ENCODE measurements at places on chromosomes 6 and 20.

DNA sequence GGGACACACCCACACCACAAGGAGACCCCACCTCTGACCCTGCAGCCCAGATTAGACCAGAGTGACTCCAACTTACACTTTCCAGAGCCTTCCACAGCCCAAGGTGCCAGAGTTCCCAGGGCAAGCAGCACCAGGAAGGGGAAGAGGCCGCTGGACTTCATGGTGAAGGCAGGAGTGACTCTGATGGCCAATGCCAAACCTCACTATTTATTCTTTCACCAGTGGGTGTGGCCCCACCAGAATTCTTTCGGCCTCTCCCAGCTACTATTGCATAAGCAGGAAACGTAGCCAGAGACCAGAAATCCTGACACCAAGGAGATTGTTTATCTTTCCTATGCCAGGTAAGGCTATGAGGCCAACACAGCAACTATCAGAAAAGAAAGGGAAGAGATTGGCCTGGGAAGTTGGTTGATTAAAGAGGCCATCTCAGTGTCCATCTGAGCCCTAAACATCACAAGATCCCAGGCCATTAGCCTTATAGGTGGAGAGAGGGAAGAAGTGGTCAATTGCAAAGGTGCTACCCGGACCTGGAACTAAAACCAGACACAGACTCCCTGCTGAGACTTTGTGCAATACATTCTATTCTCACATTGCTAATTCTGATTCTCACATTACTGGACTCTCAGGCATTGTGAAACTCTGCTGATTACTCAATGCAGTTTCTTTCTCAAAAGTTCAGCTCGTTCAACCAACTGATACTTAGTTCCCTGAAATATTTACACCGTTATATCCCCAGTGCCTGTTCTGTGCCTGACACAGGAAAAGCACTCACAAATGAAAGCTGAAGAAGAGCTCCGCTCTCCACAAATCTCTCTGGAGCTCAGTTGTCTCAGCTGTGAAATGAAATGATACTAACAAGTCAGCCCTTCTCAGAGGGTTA lies at the start of gene SLPI:
Gene SLPI, minus strand, starts transcription at position 182 of the 880 bp plus-strand sequence. Its CDS starts 21 bp downstream, at position 161.
- H3K4me3 ChIP-seq, result no peak within 1 kb of the TSS
- no peaks in the 10 kb centered on the region for H3K4me1 ChIP-seq
- H3K36me3 ChIP-seq, result no peaks in the 10 kb centered on the region
- DNase-seq, result no peak
- peaks cover 40% of the 10 kb centered on the region for H3K27me3 ChIP-seq

DNA sequence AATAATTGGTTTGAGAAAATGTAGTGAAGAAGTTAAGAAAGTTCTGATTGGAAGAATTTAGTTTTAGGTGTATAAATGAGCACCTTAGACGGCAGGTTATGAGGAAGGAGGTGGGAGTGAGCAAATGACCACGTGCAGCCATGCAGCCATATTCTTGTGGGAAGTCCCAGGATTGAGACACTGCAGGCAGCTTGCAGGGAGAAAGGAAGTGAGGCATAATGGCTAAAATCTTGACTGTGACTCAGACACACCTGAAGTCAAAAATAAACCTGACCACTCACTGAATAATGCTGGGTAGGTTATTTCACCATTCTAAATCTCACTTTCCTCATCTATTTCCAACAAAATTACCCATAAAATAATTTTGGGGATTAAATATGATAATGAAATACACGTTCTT lies 16.6 kb downstream of the DSE start:
- H3K27ac ChIP-seq, result no peak overlapping the region
- no peak for DNase-seq
- H3K4me1 ChIP-seq, result peaks cover 4% of the 10 kb centered on the region
- H3K36me3 ChIP-seq, result no peaks in the 10 kb centered on the region

- H3K4me1 ChIP-seq, result peaks cover 19% of the 10 kb centered on the region
- no peak overlapping the region for H3K4me3 ChIP-seq
- no peaks in the 10 kb centered on the region for H3K27me3 ChIP-seq
- H3K27ac ChIP-seq, result no peak overlapping the region
- H3K36me3 ChIP-seq, result peaks cover 2% of the 10 kb centered on the region
Measured at GRCh38 chr6:136728976-136729515, 63.2 kb downstream of the MAP3K5 start.

DNA sequence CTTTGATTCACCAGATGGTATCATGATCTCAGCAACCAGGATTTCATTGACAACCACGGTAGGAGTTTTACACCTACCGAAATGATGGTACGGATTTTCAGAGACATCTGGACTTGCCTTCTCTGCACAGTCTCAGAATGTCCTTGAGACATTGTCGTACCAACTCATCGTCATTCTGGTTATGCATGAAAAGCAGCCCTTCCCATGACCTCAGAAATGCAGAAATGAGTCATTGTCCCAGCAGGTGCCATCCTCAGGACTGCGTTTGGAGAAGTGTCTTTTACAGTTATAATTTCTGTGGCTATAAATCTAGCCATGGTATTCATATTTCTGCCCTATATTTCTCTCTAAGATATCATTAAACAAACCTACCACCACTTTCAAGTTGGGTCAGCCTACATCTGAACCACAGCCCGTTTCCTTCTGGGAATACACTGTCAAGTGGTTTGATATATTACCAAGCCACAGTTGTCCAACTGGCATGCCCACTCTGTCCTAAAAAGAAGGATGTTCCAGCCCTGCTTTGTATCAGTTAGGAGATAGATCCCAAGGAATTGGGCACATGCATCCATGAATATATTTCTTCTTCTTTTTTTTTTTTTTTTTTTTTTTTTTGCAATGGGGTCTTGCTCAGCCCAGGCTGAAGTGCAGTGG lies 7.5 kb upstream of the BFSP1 start:
- H3K27me3 ChIP-seq, result peaks cover 8% of the 10 kb centered on the region
- no peaks in the 10 kb centered on the region for H3K4me1 ChIP-seq

GRCh38 chr6:33952016-33952415 lies 148.2 kb upstream of the MLN start:
- no peak for DNase-seq
- H3K4me1 ChIP-seq, result peaks cover 6% of the 10 kb centered on the region
- no peaks in the 10 kb centered on the region for H3K36me3 ChIP-seq
- no peak overlapping the region for H3K27ac ChIP-seq
- H3K4me3 ChIP-seq, result no peak overlapping the region

GRCh38 chr20:57662456-57663240 lies 42.4 kb upstream of the ZBP1 start:
- no peaks in the 10 kb centered on the region for H3K27me3 ChIP-seq
- no peak overlapping the region for H3K4me3 ChIP-seq
- H3K4me1 ChIP-seq, result peaks cover 39% of the 10 kb centered on the region
- H3K27ac ChIP-seq, result peak overlapping the region; percentile 52

DNA sequence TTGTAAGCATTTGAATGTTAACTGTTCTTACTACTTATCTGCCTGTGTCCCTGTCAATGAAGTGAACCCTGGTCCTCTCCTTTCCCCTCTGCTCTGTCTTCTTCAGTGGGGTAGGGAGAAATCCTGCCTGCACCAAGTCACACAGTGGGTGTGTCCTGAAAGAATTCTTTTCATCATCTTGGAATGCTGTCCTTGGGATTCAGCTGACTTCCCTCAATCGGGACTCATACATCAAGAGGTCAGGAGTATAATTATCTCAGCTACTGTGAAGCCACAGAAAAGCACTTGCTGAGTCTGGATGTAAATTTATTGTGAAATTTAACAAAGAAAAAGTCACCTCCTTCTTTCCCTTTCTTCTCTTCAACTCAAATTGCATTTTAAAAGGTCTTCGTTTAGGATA lies 328.5 kb downstream of the SOX4 start:
- peaks cover 2% of the 10 kb centered on the region for H3K4me1 ChIP-seq
- H3K27ac ChIP-seq, result no peak overlapping the region
- DNase-seq, result no peak
- no peaks in the 10 kb centered on the region for H3K36me3 ChIP-seq
- no peak overlapping the region for H3K4me3 ChIP-seq

DNA sequence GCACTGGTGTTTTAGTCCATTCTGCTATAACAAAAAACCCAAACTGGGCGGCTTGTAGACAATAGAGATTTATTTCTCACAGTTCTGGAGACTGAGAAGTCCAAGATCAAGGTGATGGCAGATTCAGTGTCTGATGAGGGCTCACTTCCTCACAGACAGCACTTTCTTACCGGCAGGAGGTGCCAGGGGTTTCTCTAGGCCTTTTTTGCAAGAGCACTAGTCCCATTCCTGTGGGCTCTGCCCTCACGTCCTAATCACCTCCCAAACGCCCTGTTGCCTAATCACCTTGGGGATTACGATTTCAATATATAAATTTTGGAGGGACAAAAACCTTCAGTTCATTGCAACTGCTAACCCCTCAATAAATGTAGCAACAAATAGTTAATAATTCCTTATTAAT lies 140.0 kb upstream of the SGK1 start:
- H3K36me3 ChIP-seq, result no peaks in the 10 kb centered on the region
- H3K4me1 ChIP-seq, result no peaks in the 10 kb centered on the region
- no peak overlapping the region for H3K4me3 ChIP-seq

DNA sequence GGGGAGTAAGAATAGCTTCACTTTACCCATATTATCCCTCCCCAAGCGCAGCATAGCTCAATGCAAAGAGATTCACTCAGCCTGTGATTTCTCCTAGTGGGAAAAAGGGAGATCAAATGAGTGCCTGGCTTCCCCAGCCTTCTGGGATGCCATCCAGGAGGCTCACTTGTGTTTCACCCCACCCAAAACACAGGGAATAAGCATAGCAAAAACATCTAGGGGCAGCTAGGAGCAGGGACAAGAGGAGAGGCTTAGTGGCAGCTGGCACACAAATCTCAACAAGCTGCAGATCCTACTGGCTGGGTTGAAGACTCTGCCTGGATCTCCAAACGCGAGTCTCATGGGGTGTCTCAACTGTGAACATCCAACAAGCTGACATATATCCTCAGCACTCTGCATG lies 715.8 kb downstream of the RNF144B start:
- no peaks in the 10 kb centered on the region for H3K4me1 ChIP-seq
- H3K4me3 ChIP-seq, result no peak overlapping the region
- no peak for DNase-seq
- no peaks in the 10 kb centered on the region for H3K27me3 ChIP-seq

- H3K27me3 ChIP-seq, result no peaks in the 10 kb centered on the region
- H3K4me1 ChIP-seq, result peaks cover 32% of the 10 kb centered on the region
- DNase-seq, result no peak
- H3K36me3 ChIP-seq, result no peaks in the 10 kb centered on the region
- H3K27ac ChIP-seq, result no peak overlapping the region
Measured at GRCh38 chr6:90466154-90466940, 120.5 kb downstream of the MAP3K7 start.

- H3K27me3 ChIP-seq, result peaks cover 28% of the 10 kb centered on the region
- DNase-seq, result no peak
- H3K4me1 ChIP-seq, result no peaks in the 10 kb centered on the region
Measured at GRCh38 chr6:46234156-46234556, 63.4 kb upstream of the ENPP5 start.

DNA sequence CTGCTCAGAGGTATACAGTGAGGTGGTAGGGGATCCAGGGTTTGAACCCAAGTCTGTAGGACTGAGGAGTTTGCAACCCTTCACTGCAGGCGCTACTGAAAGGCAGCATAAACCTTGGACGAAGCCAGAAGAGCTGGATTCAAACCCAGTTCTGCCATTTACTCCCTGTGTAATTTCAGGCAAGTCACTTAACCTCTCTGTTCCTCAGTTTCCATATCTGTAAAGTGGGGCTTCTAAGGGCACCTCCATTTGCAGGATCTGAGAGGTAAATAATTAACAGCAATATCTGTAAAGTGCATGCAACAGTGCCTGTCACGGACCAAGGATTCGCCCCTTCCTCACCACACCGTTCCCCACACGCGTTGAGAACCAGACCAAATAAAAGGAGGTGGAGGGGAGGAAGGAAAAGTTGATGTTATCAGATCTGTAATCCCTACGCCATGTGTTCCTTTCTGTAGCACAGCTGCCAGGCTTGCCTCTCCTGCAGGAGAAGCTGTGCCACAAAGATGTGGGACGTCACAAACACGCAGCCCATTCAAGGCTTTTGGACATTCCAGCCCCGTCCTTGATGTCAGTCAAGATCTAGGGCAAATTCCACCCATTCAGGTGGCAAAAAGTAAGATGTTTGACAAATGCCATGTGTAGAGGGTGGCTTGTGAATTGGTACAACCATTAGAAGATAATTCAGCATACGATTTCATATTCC lies 9.8 kb downstream of the RIPOR3 start:
- DNase-seq, result no peak

- no peaks in the 10 kb centered on the region for H3K27me3 ChIP-seq
- no peak for DNase-seq
- no peaks in the 10 kb centered on the region for H3K4me1 ChIP-seq
- H3K4me3 ChIP-seq, result no peak overlapping the region
- no peaks in the 10 kb centered on the region for H3K36me3 ChIP-seq
- H3K27ac ChIP-seq, result no peak overlapping the region
Measured at GRCh38 chr6:9977411-9977810, 437.5 kb downstream of the TFAP2A start.
